ENCODE measurements at places on chromosomes 1 and 21. TPM values are rescaled to one million over a fixed set of nuclear protein-coding genes. Genes with fewer than 3 reads are reported as not detected.
A peak's percentile ranks its signal among the peaks of the same experiment; 100 is the strongest.

DNA sequence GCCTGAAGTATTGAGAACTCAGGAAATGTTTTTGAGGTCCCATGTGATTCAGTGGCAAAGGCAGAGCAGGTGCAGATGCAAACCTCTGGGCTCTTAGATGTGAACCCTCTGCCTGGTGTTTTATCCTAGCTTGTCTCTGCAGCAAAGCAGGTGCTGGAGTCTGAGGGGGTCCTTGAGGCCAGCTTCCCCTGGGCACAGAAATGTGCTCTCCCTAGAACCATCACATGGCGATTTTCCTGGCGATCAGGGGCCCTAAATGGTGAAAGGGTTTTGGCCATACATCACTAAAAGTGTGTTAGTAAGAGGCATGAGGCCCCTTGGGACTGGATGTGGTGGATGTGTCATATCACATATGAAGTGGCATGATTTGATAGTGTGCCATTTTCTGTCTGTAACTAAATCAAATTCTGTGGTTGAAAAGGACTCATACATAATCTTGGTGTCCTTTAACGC, 144.8 kb downstream of the ST6GALNAC3 start:
- ATAC-seq, result no peak

GRCh38 chr1:6852136-6852890, 67.1 kb downstream of the CAMTA1 start:
- ATAC-seq, result no peak

GRCh38 chr1:12811409-12811784, 19.8 kb downstream of the PRAMEF11 start:
- no peak for ATAC-seq

- peak; percentile 33 for ATAC-seq
These were observed 32.3 kb upstream of the ID3 start for GRCh38 chr1:23591460-23592208.

DNA sequence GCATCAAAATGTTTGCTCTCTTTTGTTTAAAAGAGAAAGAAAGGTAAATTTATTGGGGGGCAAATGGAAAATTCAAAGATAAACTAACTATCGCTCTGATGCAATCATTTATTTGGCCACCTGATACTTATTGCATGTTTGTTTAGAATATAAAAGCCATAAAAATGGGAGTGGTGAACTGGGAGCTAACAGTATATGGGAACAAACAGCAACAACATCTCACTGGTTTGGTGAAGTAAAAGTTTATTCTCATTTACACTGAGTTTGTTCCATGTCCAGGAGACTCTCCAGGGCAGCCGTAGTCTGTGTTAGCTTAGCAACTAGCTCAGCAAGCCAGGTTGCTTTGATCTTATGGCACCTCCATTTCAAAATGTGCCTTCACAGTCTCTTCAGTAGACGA, 20.4 kb downstream of the C4BPA start:
- no peak for ATAC-seq

DNA sequence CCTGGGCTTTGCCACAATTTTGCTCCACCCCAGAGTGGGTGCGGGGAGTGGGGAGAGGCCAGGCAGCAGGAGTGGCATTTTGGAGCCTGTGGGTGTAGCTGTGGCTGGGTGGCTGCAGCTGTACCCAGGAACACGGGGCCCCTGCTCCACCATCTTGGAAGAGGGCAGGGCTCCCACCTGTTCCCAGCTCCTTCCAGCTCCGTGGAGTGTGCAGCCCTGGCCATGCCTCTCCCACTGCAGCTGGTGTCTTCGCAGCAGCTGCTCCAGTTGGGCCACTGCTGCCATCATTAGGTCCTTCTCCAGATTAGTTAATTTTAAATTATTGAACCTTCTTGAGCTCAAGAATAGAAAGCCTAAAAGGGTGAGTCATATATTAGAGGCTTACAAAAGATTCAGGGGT, 17.6 kb downstream of the FAM20B start:
- no peak for ATAC-seq

DNA sequence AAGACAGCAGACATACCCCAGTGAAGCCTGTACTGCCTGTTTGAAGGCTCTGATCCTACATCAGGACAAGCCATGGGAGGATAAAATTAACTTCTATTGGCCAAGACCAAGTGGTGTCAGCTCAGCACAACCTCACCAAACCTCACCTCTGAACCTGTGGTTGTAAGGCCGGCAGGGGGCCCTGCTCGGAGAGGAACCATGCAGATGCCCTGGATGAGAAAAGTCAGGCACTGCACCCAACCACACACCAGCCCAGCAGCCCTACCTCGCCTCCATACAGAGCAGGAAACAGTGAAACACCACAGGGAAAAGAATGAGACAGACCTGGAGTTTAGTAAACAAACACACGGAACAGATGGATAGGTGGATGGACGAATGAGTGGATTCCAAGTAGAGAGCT, 70.0 kb upstream of the PAX7 start:
- ATAC-seq, result no peak

DNA sequence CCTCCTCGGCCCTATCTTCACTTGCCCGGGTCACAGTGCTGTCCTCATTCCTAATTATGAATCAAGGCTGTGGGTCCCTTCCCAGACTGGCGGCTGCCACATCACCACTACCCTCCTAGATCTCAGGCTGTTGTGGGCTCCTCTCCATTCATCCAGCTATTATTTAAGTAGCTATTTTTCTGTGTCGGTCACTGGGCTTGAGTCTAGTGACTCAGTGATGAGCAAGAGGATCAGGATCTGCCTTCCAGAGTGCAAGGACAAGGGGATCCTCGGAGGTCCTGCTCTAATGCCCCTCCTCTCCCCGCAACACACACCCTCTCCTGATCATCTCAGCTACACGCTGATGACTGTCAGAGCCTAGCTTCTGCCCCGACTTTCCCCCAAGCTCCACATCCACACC, 34.1 kb downstream of the CDCP2 start:
- peak; percentile 19 for ATAC-seq

- ATAC-seq, result no peak
These were observed 3.4 kb downstream of the TAGLN2 start for GRCh38 chr1:159921700-159922504.

- no peak for ATAC-seq
These were observed 258.9 kb upstream of the PROX1 start for GRCh38 chr1:213728593-213729536.

Gene ATP5PB
- total RNA-seq, result 237 TPM

Gene TMEM200B
- total RNA-seq, result 0.41 TPM

Gene TSPAN1
- total RNA-seq, result 0.79 TPM

Gene TMOD4
- 2.6 TPM for total RNA-seq

Gene CFHR2
- total RNA-seq, result not detected

Gene GNG12
- total RNA-seq, result 8.6 TPM

All from motor neuron (in vitro differentiated cells).